ENCODE measurements at places on chromosomes 2 and 18.

DNA sequence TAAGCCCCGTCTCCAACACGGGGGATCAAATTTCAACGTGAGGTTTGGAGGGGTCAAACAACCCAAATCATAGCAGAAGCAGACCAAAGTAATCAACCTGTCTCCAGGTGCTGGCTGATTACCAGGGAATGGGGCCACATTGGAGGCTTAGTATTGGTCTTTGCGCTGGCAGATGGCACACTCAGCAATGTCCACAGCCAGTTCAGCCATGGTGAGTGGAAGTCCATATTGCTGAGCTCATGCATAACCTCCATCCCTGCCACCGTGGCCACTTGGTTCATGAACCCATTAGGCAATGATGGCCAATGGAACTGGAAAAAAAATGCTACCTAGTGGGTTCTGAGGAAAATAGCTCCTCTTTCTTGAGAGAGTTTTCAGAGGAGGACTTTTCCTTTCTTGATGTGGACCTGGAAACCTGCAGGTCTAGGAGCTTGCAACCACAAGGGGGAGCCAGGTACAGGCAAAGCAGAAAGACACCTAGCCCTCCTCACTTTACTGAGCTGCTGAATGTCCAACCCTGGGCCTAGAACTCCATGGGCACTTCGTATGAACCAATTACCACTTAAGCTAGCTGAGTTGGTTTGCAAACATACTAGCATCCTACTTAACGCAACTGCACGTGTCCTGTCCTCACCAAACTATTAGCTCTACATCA is 128.0 kb upstream of the GYPC start:
- DNase-seq = no peak

DNA sequence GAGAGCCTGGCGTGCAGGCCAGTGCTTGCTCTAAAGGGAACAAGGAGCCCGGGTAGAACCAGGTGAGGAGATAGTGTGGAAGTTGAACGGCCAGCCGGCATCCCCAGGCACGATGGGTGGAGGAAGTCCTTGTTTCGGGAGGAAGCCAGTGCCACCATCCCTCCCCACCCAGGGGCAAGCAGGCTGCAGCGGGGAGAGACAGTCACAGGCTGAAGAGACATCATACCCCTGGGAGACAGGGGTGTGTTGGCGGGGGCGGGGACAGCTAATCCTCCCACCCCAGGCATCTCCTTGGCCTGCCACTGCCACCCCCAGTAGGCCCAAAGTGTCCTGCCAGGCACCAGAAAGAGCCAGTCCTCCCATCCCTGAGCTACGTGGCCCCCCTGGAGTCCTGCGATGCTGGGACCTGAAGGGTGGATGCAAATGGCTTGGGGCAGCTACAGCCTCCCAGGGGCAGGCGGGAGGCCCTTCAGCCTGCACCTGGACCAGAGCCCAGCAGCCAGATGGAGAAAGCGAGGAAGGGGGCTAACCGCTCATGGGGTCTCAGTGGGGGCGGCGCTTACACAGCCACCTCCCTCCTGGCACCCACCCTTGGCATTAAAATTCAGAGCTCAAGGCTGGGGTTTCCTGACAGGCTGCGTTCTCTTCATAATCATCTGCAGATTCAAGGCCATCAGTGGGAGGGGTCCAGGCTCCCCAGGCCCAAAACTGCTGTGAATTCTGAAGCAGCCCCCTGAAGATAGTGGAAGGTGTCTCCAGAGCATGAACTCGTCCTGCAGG is 14.8 kb upstream of the GPR55 start:
- no peak for DNase-seq

GRCh38 chr18:14945984-14946383 is 198.0 kb downstream of the ANKRD30B start:
- DNase-seq = no peak

DNA sequence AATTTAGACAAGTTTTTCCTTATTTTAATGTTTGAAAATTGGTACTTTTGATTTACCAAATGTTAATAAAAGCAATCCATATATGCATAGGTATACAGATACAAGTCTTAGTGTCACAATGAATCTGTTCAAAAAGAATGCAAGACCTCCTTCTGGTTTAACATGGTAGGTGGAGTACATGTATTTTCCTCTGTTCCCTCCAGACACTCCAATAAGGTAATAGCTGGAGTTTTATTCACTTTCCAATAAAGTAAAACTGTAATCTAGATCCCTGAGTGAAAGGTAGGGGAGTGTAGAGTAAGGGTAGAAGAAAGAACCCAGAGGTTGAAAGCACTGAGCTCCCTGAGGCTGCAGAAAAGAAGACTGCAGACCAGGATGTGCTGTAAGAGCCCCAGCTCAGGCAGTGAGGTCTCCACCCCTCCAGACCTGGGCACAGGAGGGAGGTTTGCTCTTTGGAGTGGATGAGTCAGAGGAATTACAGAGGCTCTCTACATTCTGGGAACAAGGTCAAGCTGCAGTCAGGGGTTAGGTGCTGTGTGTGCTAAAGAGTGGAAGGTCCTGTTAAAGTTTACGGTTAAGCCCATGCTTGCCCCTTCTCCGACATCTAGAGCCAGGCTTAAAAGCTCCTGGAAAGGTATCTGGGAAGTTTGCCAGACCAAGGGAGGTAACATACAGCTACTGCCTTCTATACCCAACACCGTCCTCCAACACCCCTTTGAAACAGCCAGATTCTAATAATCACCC is 27.6 kb upstream of the STAT1 start:
- peak; percentile 59 for DNase-seq

DNA sequence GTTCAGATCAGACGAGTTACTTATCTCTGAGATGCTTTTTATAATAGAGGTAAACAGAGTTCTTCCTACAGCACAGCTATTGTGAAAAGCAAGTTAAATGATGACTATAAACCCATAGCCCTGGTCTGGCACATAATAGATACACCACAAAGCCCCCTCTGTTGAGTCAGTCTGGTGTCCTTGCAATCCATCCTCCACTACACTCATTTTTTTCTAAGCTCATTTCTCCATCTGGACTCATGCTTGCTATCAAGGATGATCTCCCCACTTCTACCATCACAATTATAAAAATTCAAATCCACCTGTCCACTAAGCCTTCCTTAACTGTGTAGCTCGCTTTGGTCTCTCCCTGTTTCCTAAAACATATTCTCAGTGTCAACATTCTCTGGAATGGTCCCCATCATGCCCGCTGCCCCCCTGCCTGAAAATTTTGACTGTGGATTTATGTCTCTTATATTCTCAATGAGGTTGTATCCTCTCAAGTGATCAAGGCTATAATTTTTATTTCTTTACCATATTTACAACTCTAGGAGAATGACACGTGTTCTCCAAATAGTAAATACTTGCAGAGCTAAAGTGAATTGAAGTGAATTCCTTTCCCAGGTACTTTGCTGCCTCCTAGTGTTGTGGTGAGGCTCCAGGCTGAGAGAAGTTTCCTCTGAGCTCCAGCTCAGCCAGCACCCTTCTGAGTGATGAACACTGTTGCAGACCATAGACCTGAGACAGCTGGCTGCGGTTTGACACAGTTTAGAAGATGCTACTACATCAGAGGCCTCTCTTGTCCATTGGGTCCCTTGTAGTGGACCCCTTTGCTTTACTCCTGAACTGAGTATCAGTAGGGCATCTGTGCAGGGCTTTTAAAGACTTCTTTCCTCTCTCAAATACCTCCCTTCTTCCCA is 108.7 kb downstream of the DPP10 start:
- peak; percentile 54 for DNase-seq

All from NCI-H460 (cell line).